DMS79 treated with DMSO at 0.1 percent for 48 hours (cell line): ENCODE measurements at places on chromosomes 11 and 22.

DNA sequence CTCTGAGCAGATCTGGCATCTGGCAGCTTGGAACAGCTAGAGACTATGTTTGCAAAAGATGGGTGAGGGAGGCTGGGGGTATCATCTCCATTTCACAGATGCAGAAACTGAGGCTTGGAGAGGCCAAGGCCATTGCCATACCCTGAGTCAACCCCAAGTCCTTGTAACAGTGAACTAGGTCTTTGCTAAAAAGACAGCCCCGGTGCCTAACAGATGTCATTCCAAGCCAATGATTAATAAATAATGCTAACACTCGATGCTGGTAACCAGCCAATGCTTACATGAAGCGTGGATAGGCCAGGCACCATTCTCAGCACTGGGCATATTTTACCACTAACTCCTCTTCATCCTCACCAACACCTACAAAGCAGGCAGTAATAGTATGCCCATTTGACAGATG is 164.0 kb downstream of the MN1 start:
- no peak for DNase-seq

GRCh38 chr11:61028135-61028729 is 56.8 kb downstream of the CD6 start:
- peak; percentile 55 for DNase-seq

DNA sequence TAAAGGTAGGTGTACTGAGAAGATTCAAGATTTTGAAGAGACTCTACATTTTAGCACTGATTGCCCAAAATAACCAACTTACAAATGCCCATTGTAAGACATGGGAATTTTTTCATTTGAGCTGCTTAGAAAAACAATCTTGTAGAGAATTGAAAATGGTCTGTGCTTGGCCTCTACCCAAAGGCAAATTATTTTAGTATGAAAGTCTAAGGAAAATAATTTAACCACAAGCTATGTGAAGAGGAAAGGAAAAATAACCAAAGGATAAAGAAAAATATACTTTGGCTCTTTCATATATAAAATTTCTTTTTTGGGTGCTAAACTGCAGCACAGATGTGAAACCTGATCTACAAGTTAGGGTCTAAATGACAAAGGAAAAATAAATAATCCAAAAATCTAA is 54.9 kb downstream of the ME3 start:
- no peak for DNase-seq

GRCh38 chr11:86395061-86395551 is 20.4 kb downstream of the CCDC81 start:
- no peak for DNase-seq
